ENCODE measurements at places on chromosomes 1 and 21.

DNA sequence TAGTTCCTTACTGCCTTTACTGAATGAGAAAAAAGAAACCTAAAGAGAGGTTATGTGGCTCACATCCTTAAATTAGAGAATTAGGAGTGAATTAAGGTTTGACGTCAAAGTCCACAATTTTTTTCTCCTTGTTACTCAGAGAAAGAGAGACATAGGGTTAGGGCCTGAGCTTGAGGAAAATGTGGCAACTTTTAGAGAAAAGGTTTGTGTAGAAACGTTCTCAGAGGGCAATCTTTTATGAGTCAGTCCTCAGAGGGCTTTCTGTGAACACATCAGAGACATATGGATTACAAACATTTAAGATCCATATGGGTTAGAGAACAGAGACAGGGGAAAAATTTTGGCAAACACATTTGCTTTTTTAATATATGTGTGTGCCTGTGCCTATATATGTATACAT lies 242.8 kb downstream of the TGFB2 start:
- DNase-seq = no peak

DNA sequence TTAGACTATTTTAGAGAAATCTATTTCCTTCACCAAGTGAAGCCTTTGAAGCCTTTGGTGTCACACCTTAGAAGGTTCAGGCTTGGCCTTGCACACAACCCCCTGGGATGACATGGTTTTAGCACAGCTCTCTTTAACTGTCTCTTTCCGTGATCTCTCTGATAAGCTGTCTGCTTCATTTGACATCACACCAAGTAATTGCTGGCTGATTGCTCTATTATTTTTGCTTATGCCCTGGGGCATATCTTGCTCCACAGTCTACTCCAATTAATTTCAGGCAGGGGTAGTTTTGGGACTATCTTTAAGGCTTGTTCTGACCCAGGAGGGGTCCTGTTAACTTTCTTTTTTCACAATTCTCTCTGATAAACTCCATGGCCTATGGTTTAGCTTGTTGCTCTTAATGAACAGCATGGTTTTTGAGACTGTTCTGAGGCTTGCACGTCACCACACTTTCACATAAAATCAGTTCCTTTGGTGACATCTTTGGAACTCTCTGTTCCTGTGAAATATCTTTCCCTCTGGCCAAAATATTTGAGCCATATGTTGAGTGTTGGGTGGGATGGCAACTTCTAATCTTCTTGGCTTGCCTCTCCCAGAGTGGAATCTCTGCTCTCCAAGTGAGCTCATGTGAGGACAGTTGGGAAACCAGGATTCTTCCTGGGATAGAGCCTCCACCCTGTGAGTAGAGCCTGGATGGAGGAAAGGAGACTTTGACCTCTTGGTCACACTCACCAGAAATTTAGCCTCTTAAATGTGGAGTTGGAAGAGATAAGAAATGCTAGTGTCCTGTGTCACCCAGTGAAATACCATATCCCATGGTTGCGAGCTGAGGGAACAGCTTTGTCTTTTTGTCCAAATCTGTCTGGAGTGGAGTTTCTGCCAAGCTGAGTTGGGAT lies 63.6 kb downstream of the MAP3K21 start:
- DNase-seq = no peak

GRCh38 chr1:14897080-14897449 lies 256.5 kb upstream of the TMEM51 start:
- no peak for DNase-seq

DNA sequence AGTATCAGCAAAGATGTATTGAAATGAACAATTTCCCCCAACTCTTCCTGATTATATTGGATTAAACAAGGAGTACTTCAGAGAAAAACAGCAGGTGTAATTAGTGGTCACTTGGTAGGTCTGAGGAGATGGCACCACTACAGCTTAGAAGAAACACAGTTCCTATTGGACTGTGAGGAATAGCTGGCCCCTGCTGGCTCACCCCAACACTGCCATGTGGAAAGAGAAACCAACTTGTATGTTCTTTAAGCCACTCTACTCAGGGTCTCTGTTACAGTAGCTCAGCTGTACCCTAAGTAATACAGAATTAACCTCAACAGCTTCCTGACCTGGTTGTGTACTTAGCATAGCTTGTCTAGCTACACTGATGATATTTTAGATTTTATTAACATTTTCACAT lies 26.5 kb upstream of the MTR start:
- DNase-seq = no peak

DNA sequence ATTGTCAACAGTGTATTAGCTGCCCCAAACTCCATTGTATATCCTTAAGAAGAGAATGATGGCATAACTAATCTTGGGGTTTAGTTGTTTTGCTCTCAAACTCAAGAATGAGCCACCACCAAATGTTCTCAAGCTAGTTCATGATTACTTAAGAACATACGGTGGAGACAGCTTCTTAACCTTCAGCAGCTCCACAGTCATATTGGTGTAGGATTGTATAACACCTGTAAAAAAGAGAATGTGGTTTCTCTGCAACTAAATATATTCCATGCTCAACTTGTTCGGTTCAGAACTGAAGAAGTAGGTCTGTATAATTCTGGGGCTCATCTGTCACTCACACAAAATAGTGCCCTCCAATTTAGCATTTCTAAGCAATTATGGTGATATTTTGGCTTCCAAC lies 177.9 kb upstream of the DUSP10 start:
- no peak for DNase-seq

- DNase-seq = no peak
Observed at GRCh38 chr1:204902671-204903070, 32.0 kb downstream of the NFASC start.

DNA sequence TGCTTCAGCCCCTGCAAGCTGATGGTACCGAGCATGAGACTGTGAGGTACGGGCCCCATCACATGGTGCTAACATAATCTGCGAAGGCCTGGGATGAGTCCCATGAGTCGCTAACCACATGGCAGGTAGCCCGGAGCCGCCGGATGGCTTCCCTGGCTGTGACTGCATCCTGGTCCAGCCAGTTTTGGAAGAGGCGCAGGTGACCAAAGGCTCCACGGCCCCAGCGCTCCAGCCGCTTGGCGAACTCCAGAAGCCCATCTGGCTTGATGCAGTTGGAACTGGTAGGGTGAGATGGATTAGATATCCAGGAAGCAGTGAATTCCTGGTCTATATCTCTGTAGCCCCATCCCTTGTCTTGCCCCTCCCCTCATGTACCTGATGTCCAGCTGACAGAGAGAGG lies 24.6 kb downstream of the LRRC41 start:
- no peak for DNase-seq

GRCh38 chr1:176450526-176450925 lies 12.4 kb upstream of the PAPPA2 start:
- DNase-seq = no peak

DNA sequence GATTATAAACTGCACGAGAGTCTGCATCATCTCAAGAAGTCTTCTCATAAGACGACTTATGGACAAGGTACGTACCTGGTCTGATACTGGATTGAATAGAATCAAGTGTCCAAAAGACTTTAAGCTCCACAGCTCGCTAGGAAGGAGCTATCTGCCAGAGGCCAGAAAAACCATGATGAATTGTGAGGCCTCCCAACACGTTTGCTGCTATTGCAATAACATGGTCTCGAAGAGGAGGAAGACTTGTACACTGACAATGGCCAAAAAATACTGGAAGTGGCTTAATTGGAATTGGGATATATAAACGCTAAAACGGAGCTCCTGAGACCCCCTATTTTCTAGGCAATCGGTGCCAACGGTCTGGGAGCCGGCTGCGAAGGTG lies 534 bp downstream of the DNAJC28 start:
- DNase-seq = no peak

DNA sequence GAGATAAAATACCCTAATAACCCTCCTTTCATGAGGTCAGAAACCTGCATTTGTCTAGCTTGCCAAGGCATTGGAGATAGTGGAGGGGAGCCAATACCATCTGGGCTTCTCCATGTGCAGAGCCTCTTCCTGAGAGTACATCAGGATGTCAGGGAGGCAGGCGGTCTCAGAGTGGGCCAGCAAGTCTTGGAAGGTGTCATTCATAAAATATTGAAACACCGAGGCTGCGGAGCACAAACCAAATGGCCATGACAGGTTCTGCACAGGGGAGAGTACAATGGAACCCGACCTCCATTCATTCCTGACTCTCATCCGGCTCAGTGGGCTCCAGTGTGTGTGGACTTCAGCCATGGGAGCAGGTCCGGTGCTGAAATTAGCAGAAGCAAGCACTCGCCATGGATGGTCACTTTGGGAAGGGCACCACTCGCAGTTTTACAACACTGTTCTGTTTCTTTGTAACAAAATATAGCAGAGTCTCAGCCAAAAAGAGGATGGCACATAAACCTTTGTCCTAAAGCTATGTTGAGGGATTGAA lies 446.6 kb downstream of the SIPA1L2 start:
- DNase-seq = peak; percentile 32

- DNase-seq = no peak
Observed at GRCh38 chr1:36517011-36517771, 34.5 kb upstream of the CSF3R start.

GRCh38 chr1:89454845-89455521 lies 69.6 kb upstream of the LRRC8B start:
- no peak for DNase-seq

GRCh38 chr1:12327566-12327965 lies 97.7 kb downstream of the VPS13D start:
- no peak for DNase-seq

GRCh38 chr1:44208226-44208625 lies 5.0 kb upstream of the DMAP1 start:
- no peak for DNase-seq

Data from type B pancreatic cell (in vitro differentiated cells).